ENCODE measurements at places on chromosomes 4 and X. TPM values are rescaled to one million over a fixed set of nuclear protein-coding genes. Genes with fewer than 3 reads are reported as not detected.

The CT45A3 gene
- total RNA-seq, result not detected

The LRP2BP gene
- 0.21 TPM for total RNA-seq

The PDGFRA gene
- 10.8 TPM for total RNA-seq

The GPM6B gene
- 205 TPM for total RNA-seq

The EMD gene
- total RNA-seq, result 57.1 TPM

The OPHN1 gene
- total RNA-seq, result 2.6 TPM

The ENPEP gene
- 0.44 TPM for total RNA-seq

The DMRTC1B gene
- not detected for total RNA-seq

The KLHL2 gene
- total RNA-seq, result 9.6 TPM

The PCDH19 gene
- total RNA-seq, result 2.4 TPM

The HEPH gene
- total RNA-seq, result 27.5 TPM

The HPSE gene
- 0.78 TPM for total RNA-seq

The ASB11 gene
- total RNA-seq, result not detected

The EXOC1L gene
- not detected for total RNA-seq

All from H7 (cell line).